ENCODE measurements at places on chromosomes 1 and 21.

GRCh38 chr1:14850563-14850962 is 252.1 kb downstream of the KAZN start:
- no peak for DNase-seq

- no peak for DNase-seq
Observed at GRCh38 chr1:158979229-158979628, 30.5 kb upstream of the IFI16 start.

GRCh38 chr1:64356636-64357256 is 113.2 kb upstream of the CACHD1 start:
- no peak for DNase-seq

DNA sequence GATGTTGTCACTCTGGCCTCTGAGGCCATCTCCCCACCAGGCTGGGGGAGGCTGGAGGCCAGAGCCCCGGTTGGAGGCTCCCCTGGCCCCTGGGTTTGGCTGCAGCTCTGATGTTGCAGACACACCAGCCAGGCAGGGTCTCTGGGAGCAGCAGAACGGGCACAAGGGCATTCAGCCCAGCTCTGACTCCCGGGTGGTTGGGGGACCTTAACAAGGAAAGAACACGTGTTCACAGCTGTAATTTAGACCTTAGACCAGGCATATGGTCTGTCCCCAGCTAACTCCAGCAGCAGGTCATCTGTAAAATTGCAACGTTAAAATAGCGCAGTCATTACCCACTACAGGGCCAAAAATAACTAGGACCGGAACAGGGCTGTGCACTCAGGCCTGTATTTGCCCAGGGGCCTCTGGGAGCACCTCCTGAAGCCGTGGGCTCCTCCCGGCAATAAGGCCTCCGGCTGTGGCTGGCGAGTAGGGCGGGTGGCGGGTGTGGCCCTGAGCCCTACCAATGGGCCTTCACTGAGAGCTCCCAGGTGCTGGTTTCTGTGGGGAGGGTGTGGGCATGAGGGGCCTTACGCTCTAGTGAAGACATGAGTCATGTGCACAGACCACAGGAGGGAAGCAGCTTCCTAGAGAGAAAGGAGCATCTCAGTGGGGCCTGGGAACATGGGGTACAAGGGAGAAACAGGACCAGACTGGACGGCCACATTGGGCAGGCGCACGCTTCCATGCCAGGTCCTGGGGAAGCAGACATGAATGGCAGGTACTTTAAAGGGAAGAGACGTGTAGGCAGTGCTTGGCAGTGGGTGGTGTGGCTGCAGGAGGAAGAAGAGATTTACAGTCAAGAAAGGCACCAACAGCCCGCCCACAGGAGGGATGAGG is 6.1 kb downstream of the LDLRAP1 start:
- no peak for DNase-seq

DNA sequence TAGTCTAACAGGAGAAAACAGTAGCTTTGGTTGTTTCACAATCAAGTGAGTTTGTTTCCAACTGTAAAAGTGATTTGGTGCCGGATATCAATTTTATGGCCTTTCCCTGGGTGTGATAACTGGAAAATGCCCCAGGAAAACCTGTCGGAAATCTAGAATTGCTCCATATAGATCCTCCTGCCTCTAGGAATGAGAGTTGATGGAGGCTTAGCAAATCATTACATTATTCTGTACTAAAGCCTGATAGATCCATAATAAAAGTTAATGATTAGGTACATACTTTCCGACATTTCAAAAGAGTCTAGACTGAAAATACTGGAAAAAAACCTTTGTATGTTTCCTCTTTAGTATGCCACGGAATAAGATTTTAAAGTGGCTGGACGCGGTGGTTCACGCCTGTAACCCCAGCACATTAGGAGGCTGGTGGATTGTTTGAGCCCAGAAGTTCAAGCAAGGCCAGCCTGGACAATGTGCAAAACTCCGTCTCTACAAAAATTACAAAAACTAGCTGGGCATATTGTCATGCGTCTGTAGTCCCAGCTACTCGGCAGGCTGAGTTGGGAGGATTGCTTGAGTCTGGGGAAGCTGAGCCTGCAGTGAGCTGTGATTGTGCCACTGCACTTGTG is 70.0 kb upstream of the SLC45A1 start:
- DNase-seq = no peak

GRCh38 chr21:34836103-34836932 is 167.5 kb downstream of the CLIC6 start:
- DNase-seq = no peak

DNA sequence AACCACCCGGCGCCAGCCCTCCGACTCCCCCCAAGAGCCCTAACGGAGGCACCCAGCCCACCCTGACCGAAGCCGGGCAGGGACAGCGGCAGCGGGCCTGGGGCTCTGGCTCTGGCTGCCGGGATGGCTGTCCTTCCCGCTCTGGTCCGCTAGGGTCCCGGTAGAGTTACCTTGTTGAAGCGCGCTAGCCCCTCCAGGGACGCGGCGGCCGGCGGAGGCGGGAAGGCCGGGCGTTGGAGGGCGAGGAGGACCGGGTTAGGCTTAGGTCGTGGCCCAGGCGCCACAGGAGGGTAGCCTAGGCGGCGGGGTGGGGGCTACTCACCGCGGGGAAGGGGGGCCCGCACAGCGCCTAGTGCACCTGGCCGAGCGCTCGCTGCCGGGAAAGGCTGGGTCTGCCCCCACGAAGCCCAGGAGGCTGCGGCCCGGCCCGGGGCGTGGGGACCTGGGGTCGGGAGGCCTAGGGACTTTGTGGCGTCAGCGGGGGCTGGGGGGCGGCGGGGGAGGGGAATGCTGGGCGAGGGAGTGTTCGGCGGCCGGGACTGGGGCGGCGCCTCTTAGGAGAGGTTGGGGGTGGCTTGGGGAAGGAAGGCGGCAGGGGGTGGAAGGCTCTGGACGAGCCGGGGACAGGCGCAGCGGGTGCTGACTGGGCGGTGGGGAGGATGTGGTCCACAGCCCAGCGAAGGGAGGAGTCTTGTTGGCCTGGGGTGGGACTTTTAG is at the start of gene TRIM17:
TRIM17 (minus strand) TSS at position 645 of the 717 bp plus-strand sequence. CDS start 1,789 bp downstream, outside the sequence.
- no peak for DNase-seq

DNA sequence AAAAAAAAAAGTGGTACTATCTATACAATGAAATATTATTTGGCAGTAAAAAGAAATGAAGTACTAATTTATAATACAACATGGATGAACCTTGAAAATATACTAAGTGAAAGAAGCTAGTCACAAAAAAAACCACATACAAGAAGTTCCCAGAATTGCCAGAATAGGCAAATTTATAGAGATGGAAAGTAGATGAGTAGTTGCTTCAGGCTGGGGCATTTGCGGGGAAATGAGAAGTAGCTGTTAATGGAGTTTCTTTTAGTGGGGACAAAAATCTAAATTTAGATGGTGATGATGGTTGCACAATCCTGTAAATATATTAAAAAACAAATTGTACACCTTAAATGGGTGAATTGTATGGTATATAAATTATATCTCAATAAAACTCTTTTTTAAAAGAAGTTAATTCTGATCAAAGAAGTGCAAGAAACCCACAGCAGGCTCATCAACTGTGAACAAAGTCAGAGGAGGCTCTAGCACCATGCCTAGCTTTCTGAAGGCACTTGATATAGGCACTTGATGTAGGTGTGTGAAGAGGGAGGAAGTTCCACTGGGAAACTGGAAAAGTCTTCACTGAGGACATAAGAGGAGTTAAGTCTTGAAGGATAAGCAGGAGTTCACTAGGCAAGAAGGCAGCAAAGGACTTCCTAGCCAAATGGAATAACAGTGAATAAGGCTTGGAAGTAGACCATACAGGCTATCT is 52.5 kb downstream of the DMAP1 start:
- DNase-seq = no peak

- DNase-seq = no peak
Observed at GRCh38 chr1:212450331-212450881, 17.7 kb downstream of the NENF start.

- no peak for DNase-seq
Observed at GRCh38 chr1:78492386-78492950, 1.7 kb downstream of the PTGFR start.

DNA sequence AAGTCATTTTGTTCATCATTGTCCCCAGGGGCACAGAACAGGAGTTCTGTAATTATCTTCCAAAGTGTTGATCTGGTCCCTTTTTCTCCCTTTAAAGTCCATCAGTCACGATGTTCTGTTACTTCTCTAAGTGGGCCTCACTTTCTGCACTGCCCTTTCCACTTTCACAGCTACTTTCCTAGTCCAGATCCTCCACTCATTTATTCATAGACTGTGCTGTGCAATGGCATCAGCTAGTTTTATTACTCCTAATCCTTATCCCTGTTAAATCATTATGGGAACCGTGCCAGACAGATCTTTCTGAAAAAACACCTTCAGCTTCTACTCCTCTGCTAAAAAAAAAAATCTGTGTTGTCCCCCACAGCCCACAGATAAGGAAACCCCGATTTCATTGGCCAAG is 64.0 kb upstream of the BCL10 start:
- DNase-seq = no peak

DNA sequence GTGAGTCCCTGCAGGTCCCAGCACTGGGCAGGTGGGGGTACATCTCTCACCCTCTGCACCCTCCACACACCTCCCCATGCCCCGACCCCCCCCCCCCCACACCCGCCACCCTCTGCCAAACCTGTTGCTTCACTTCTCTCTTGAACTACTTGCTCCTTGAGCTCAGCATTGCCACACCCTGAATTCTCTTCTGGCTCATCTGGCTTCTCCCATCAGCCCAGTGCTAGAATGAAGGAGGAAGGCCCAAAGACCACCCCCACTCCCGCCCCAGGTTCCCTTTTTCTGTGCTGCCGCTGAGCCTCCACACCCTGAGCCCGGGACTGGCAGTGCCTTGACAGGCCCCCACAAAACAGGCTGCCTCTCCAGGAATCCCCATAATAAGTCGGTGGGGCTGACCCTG is 6.4 kb upstream of the TNNI1 start:
- no peak for DNase-seq

- DNase-seq = no peak
Observed at GRCh38 chr1:64867266-64867665, 99.1 kb downstream of the JAK1 start.

GRCh38 chr1:27595597-27595996 is 8.3 kb downstream of the AHDC1 start:
- no peak for DNase-seq

DNA sequence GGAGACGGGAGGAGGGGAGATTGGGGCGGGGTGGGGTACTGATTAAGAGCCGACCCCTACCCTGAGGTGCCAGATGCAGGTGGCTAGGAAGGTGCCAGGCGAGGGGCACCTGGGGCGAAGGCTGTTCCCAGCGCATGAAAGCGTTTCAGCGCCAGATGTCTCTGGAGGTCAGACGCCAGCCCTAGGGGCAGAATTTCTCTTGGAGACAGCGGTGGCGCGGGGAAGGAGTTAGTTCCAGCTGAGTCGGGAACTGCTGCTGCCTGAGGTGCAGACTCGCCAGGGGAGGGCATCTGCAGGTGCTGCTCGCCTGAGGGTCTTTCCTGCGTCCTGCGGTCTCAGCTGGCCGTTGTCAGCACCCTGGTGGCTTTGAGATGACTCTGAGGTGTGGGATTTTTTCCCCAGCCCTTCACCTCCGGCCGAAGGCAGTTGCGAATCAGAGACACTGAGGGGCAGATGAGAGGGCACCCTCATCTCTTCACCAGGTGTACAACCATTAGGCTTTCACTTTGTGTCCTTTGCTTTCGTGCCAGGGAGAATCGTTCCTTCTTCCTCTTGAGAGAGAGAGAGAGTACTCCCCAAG is 539 bp downstream of the CGN start:
- no peak for DNase-seq

GRCh38 chr1:4561205-4561604 is 93.2 kb upstream of the AJAP1 start:
- DNase-seq = no peak

DNA sequence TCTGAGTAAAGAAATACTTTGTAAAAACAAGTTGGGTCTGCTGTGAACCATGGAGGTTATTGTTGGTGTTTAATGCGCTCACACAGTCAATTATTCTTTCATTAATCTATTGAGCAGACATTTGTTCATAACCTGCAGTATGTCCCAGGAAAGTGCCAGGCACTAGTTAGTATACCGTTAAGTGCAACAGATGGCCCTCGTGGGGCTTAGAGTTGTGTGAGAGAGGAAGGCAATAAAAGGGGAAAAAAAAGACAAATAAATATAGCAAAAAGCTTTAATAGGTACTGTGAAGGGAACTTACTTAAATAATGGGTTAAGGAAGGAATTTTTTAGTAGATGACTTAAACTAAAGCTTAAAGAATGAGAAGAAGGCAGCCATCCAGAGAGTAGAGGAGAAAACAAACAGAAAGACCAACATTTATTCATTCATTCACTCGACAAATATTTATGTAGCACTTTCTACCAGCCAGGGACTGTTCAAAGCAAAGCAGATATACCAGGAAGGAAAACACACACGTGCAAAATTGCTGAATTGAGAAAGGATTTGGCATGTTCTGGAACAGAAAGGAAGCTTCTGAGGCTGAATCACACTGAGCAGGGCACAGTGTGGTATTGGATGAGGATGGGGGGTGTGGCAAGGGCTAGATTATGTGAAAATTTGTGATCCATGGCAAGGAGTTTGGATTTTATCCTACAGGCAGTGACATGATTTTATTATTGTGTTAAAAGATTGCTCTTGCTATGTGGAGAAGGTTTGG is 296.1 kb upstream of the SGIP1 start:
- no peak for DNase-seq

DNA sequence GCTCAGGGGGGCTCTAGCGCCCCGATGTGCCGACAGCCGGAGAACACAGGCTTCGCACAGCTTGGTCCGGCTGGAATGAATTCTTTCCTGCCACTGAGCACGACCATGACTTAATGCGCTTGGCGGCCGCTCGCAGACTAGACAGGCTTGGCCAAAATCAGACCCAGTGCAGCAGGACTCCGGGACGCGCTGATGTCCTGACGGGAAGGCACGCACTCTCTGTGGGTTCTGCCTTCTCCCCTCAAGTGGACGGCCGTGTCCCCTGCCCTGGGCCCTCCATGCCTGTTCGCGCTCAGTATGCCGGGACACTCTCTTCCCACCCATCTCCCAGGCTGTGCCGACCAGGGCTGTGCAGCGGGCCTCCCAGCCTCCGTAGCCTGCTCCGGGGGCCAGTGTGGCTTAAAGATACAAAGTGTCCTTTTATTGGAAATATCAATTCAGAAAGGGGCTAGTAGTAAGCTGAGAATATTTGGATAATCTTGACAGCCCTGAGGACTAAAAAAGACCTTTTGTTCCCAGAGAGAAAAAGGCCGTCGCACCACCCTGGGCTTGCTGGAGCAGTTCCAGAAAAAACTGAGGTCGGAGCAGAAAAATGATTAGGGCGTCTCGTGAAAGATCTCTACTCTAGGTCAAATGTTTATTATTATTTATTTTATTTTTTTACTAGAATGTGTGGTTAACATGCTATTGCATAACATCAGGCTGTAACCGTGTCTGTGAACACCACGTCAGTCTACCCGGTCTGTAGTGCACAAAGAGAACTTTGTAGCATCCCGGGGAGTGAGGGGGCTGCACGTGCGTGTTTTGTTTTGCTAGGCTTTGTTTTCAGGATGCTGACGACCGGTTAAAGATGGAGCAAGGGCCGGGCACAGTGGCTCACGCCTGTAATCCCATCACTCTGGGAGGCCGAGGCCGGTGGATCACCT is 88.1 kb upstream of the ARHGEF16 start:
- no peak for DNase-seq

DNA sequence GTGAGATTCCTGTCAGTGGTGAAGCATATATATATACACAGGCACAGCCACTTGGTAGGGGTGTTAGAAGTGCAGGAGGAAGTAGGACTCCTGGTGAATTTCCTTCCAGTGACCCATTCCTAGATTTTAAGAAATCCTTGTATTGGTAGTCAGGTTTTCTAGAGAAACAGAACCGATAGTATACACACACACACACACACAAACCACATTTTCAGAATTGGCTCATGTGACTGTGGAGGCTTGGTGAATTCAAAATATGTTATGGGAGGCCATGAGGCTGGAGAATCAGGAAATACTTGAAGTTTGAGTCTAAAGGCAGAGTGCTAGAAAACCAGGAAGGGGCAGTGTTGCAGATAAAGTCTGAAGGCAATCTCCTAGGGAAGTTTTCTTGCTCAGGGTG is 114.2 kb downstream of the FCRL5 start:
- no peak for DNase-seq

Measured in NK-92 treated with Interleukin-12 subunit alpha and Interleukin-12 subunit beta, amount 100 ng/mL, for 24 hours (cell line).